Cardiac muscle cell (in vitro differentiated cells and primary cell): ENCODE measurements at places on chromosomes 12 and 14. TPM values are rescaled to one million over a fixed set of nuclear protein-coding genes. Genes with fewer than 3 reads are reported as not detected.

PTPN6 gene
- 25.2 and 28.4 TPM in 2 replicates for polyA plus RNA-seq

DENND5B gene
- 40.4 and 71.6 TPM in 2 replicates for polyA plus RNA-seq

PAH gene
- not detected in 2 replicates for polyA plus RNA-seq

TGFB3 gene
- polyA plus RNA-seq, result 11.3 and 13.9 TPM in 2 replicates
